ENCODE measurements at places on chromosomes 13 and 19.
A peak's percentile ranks its signal among the peaks of the same experiment; 100 is the strongest.

GRCh38 chr19:15337202-15337601 lies 4.9 kb upstream of the BRD4 start:
- no peak for DNase-seq

GRCh38 chr19:18716857-18717256 lies 33.4 kb downstream of the CRTC1 start:
- DNase-seq: no peak

GRCh38 chr13:20114066-20114610 lies 46.7 kb downstream of the GJA3 start:
- no peak for DNase-seq

DNA sequence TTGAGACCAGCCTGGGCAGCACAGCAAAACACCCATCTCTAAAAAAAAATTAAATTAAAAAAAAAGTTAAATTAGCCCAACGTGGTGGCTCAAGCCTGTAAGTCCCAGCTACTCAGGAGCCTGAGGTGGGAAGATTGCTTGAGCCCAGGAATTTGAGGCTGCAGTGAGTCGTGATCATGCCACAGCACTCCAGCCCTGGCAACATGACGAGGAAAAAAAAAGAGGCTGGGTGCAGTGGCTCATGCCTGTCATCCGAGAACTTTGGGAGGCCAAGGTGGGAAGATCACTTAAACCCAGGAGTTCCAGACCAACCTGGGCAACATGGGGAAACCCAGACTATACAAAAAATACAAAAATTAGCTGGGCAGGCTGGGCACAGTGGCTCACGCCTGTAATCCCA lies 2.2 kb upstream of the TMEM161A start:
- no peak for DNase-seq

GRCh38 chr13:80528733-80529132 lies 187.8 kb upstream of the SPRY2 start:
- no peak for DNase-seq

DNA sequence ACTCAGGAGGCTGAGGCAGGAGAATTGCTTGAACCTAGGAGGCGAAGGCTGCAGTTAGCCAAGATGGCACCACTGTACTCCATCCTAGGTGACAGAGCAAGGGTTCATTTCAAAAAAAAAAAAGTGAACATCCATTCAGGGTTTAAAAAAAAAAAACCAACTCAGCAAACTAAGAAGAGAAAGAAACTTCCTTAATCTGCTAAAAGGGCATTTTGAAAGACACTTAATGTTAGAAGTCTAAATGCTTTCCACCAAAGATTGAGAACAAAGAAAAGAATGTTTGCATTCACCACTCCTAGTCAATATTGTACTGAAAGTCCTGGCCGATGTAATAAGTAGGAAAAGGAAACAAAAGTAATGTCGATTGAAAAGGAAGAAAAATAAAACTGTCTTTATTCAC lies 7.1 kb upstream of the PSMC4 start:
- no peak for DNase-seq

DNA sequence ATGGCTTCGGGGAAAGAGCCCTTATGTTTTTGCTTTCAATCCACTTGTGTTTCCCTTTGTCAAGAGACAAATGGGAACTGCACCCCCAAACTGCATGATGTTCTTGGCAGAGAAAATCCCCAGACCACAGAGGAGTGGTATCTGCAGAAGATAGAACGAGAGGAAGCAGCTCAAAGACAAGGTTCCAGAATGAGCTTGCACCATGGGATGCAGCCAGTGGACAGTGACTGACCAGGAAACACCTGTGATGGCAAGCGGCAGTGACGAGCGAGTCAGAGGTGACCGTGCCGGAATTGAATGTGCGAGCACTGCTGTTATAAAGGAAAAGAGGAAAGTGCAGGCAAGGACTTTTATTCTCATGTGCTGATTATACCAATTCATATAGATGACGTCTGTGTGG lies 46.3 kb downstream of the IRS2 start:
- DNase-seq: no peak

DNA sequence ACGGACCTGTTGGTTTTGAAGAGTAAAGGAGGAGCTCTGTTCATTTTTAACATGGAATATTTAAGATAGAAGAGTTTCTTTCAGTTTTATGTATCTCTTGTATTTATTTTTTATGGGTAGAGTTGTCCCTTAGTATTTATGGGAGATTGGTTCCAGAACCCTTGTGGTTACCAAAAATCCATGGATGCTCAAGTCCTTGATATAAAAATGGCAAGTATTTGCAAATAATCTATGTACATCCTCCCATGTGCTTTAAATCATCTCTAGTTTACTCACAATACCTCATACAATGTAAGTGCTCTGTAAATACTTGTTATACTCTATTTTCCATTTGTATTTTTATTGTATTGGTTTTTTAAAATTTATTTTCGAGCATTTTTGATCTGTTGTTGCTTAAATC lies 63.1 kb downstream of the TM9SF2 start:
- no peak for DNase-seq

GRCh38 chr19:5122121-5122400 lies 153.1 kb downstream of the KDM4B start:
- DNase-seq: no peak

- no peak for DNase-seq
Measured at GRCh38 chr19:50823389-50824042, at the start of gene KLK1. Gene KLK1 (minus strand): TSS chr19:50823787. CDS start chr19:50823748, 39 bp downstream.

DNA sequence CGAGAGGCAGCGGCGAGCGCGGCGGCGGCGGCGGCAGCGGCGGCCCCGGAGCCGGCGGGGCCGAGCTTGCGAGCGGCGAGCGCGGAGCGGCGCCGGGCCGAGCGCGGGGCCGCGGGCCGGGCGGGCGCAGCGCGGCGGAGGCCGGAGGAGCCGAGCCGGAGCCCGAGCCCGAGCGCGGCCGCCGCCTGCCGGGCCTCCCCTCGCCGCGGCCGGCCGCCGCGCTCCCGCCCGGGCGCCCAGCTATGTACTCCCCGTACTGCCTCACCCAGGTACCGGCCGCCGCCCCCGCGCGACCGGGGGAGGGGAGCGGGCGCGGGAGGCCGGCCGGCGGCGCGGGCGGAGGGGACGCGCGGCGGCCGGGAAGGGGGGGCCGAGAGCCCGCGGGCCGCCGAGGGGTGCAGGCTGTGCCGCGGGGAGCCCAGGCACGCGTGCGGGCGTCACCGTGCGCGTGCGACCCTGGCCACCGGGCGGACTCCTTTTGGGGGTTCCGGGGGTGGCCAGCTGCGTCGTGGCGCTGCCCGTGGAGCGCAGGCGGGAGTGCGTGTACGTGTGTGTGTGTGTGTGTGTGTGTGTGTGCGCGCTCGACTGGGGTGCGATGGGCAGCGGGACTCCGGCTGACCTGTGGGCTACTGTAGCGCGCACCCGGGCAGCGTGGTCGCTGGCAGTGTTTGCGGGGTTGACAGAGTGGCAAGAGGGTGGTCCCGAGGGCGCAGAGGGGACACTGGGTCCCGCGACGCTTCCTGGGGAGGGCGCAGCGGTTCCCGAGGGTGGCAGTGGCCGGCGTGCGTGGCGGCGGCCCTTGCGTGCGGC lies 526 bp downstream of the NFIX start:
- DNase-seq: no peak

GRCh38 chr19:38683393-38684077 lies 36.1 kb downstream of the ACTN4 start:
- DNase-seq: peak; percentile 47

- DNase-seq: no peak
Measured at GRCh38 chr19:46413262-46414031, at the start of gene CCDC8. Gene CCDC8 (minus strand): TSS chr19:46413564. CDS start chr19:46412810, 754 bp downstream.

- no peak for DNase-seq
Measured at GRCh38 chr19:58261968-58262921, 16.5 kb upstream of the ZNF8 start.

DNA sequence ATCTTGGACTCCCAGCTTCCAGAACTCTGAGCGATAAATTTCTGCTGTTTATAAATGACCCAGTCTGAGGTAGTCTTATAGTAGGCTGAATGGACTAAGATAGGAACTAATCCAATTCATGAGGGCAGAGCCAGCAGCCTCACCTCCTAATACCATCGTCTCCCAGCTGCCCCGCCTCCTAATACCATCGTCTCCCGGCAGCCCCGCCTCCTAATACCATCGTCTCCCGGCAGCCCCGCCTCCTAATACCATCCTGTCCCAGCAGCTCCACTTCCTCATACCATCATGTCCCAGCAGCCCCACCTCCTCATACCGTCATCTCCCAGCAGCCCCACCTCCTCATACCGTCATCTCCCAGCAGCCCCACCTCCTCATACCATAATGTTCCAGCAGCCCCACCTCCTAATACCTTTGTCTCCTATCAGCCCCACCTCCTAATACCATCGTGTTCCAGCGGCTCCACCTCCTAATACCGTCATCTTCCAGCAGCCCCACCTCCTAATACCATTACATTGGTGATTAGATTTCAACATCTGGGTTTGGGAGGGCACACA lies 2.4 kb upstream of the ARGLU1 start:
- peak; percentile 3 for DNase-seq

DNA sequence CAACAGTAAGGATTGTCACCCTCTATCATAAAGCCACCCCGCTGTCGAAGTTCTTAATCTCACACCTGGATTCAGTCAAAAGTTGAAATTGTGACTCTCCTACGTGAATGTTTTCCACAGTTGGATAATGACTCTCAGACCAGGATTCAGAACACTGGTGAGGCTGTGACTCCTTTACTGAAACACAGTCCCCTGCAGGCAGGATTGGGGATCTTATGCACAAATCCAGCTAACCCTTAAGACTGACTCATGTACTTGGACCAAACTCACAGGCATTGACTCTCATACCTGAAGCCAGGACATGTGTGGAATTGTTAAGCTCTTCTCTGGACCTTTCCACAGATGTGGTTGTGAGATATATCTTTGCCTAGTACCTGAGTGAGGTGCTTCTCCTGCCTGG lies 46.8 kb downstream of the ZNF85 start:
- DNase-seq: no peak

- DNase-seq: no peak
Measured at GRCh38 chr13:73222627-73223305, 164.0 kb downstream of the KLF5 start.

- no peak for DNase-seq
Measured at GRCh38 chr13:93412676-93413075, 186.1 kb downstream of the GPC6 start.

DNA sequence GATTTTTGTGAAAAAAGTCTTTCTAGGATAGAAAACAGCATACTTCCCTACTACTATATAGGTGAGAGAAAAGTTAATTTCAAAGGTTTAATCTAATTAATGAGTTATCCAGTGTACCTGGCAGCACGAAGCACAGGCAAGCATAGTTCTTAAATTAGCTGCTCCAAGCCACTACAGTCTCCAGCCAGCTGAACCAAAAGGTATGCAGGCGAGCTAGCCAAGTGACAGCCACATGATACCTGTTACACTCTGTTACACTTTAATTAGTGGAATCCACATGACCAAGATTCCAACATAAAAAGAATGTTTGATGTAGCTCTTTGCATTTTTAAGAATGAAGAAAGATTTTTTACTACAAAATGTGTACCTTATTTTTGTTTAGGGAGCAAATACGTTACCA lies 15.5 kb downstream of the SLC25A30 start:
- DNase-seq: no peak

DNA sequence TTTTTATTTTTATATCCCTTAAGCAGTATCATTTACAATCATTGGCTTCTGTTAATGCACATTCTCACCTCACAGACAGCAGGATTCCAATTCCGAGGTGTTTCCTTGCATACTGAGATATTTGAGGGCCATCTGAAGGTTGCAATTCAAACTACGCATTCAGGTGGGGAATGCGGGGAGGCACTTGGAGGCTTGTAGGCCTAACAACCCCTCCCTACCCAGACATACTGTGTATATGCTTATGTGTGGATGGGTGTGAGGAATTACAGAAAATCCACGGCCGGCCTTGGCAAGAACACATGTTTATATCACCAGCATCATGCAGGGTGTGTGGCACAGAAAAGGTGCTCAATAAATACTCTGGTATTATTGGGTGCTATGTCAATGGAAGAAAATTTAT lies 43.3 kb upstream of the PCDH8 start:
- DNase-seq: no peak

GRCh38 chr13:81382246-81382645 lies 1041.3 kb upstream of the SPRY2 start:
- DNase-seq: no peak

DNA sequence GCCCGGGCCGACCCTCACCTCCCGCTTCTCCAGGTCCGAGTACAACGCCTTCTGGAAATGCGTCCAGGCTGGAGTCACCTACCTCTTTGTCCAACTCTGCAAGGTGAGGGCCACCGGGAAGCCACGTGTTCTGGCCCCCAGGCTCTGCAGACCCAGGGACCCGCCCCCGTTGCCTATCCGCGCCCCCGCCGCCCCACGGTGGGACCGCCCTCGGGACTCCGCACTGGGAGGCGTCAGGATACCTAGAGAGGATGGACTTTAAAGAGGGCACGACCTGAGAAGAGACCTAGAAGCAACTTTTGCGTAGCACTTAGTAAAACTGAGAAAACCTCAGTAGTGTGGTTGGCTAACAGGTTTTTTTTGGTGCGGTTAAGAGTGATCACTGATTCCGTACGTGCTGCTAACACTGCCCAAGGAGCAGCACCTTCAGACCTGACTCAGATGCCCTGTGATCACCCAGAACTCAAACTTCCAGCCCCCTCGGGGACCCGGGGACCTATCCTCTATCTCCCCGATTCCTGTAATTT lies 492 bp downstream of the TMEM147 start:
- DNase-seq: peak; percentile 57

DNA sequence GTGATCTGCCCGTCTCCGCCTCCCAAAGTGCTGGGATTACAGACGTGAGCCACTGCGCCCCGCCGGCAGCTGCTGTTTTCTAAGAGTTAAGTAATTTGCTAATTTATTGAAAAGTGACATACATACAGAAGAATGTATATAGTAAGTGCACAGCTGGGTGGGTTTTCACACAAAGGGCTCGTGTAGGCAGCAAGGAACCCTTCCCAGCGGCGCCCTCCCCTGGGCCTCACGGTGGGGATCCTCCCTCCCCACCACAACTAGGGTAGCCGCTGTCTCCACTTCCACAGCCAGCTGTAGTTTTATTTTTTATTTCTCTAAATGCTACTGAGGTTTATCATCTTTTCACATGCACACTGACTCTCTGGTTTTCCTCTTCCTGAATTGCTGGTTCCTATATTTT lies 64.9 kb downstream of the CRYL1 start:
- DNase-seq: no peak

DNA sequence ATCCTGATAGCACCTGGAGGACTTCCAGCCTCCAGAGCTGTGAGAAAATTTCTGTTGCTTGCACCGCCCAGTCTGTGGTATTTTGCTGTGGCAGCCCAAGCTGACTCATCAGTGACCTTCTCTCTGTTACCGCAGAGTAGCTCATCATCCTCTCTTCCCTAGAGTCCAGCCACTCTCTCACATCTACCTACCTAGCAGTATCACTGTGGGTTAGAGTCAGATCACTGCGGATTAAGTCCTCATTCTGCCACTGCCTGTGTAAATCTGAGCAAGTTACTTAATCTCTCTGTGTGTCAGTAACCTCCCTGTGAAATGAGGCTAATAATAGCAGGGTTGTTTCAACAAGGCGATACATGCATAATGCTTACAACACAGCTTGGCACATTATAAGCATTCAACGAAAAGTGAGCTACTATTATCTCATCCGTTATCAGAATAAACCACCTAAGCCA lies 40.3 kb upstream of the USPL1 start:
- no peak for DNase-seq

- DNase-seq: no peak
Measured at GRCh38 chr13:109985871-109986450, 199.6 kb upstream of the IRS2 start.

- DNase-seq: no peak
Measured at GRCh38 chr13:50588491-50589130, 254.9 kb downstream of the DLEU7 start.

GRCh38 chr13:67740871-67741535 lies 510.9 kb upstream of the PCDH9 start:
- DNase-seq: no peak

GRCh38 chr13:78601124-78601873 lies 2.1 kb downstream of the POU4F1 start:
- no peak for DNase-seq
